ENCODE measurements at places on chromosomes 1 and 21.

DNA sequence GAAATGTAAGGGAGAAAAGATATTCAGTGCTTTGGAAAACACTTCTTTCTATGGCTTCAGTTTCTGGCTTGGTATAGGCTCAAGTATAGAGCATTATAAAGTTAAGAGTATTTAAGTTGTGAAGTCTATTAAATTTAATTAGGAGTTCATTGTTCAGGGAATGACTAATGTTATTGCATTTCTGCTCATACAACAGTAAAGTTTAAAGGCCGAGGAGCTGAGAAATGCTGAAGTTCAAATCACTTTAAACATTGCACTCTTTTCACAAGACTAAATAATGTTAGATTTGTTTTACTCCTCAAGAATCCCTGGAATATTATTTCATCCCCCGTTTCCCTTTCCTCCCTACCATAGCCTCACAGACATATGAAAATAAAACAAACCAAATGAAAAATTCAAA is 30.1 kb downstream of the RGS5 start:
- DNase-seq = no peak

- no peak for DNase-seq
Measured at GRCh38 chr1:189859385-189859977, 618.2 kb downstream of the BRINP3 start.

GRCh38 chr1:212104586-212105325 is 69.2 kb downstream of the DTL start:
- DNase-seq = no peak

- no peak for DNase-seq
Measured at GRCh38 chr1:38173157-38173831, 126.7 kb upstream of the POU3F1 start.

DNA sequence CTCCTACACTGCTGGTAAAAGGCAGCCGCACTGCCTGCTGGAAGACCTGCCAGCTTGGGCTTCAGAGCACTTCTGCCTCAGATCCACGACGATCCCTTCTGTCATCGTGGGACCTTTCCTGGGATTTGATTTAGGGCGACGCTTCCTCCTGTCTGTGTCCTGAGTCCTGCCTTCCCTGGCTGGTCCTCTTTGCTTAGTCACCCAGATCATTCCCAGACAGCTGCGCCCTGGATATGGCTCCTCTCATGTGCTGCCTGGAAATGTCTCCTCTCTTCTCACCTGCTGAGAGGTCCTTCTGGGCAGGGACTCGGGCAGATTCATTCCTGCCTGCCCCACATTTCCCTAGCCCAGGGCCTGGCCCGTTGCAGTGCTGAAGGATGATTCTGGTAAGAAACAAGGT is 72.4 kb upstream of the POU3F1 start:
- DNase-seq = no peak

DNA sequence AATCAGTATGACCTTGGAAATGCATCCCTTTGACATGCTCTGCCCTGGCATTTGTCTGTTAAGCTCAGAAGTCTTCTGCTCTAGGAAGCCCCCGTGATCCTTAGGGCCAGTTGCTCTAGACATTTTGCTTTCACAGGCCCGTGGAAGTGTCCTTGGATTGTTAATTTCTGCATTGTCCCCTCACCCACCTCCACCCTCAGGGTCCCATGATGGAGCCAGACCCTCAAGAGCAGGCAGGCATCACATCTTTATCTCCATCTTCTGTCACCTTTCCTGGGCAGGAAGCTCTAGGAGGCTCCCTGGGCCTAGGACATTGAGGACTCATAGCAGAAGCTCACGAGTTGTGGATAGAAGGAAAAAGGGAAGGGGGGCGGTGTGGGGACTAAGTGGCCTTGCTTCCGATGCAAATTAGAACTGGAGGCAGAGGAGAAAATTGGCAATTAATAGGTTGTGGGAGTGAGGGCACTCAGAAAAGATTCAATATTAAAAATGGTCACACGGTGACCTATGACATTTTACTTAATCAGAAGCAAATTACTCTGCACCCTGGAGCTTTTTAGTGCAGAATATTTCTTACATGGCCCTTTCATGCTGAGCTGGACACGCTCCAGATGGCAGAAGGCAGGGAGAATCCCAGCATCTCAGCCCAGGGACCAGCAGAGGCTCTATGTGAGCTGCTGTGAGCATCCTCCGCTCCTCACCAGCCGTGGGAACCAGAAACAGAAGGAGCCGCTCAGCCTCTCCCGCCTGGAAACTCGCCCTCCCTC is 185.0 kb downstream of the MATN1 start:
- no peak for DNase-seq

DNA sequence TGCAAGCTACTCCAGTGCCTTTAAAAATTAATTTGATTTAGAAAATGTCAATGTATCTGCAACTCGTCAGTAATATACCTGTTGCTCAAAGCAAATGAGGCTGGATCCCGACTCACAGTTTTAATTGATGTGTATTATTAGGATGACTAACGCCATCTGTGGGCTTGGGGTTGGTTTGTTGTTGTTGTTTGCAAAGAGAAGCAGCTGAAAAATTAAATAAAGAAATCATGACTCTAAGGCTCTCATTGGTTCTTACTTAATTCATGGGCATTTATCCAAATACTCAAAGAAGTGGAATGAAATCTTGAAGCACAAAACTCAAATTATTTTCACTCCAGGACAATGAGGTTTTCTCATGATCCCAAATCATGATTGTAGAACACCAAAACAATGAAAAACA is 46.4 kb downstream of the SEC16B start:
- DNase-seq = no peak

- DNase-seq = no peak
Measured at GRCh38 chr1:9500756-9501754, 38.2 kb upstream of the SLC25A33 start.

DNA sequence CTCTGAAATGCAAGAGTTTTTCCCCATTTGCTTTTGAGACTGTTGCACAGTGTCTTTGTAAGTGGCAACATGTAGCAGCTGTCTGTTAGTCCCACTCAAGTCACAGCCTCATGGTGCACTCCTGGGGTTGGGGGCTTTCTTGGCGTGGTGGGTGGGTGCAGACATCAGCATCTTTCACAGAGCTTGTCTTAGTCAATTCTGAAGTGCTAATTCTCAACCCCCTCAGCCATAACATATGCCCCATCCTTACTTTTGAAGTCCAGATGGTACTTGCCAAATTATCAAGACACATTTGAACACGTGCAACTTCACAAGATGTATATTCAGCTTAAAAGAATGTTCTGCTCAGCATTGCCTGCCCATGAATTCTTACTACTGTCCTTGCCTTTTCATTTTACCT is 87.1 kb downstream of the VCAM1 start:
- no peak for DNase-seq

DNA sequence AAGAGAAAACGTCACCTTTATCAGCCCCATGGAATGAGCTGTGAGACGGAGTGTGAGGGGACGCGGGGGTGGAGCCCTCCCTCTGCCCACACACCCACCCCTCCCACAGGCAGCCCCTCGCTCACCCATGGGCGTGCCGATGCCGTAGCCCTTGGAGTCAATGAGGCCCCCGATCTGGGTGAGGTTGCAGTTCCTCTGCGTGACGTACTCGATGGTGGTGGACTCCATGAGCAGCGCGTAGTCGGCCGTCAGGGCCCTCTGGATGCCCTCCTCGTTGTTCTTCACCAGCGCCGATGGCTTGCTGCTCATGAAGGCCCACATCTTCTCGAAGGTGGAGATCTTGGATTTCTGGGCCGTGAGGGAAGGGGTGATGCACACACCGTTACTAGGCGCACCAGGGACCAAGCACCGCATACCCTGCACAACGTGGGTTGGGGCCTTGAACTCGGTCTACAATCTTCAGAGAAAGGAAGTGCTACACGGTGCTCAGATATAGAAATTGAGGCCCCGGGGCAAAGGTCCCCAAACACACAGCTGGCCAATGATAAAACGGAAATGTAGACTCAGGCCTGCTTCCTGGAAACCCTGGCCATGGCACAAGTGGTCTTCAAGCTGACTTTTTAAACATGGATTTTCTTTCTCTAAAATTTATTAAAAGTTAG is 228.2 kb downstream of the GRIK3 start:
- DNase-seq = no peak

- DNase-seq = no peak
Measured at GRCh38 chr1:35500439-35500838, 56.8 kb downstream of the KIAA0319L start.

DNA sequence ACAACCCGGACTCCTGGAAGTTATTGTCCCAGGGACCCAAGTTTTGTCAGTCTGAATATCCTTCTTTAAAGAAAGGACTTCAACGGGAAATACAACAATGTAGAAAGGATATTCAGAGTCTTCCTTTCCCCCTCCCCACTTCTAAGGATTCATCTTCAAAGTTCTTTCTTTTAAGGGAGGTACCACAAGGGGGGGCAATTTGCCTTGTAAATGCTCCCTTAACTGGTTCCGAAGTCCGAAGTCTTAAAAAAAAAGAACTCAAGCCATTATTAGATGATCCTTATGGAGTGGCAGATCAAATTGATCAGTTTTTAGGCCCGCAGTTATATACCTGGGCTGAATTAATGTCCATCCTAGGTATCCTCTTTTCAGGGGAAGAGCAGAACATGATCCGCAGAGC is 47.0 kb downstream of the SERINC2 start:
- no peak for DNase-seq

DNA sequence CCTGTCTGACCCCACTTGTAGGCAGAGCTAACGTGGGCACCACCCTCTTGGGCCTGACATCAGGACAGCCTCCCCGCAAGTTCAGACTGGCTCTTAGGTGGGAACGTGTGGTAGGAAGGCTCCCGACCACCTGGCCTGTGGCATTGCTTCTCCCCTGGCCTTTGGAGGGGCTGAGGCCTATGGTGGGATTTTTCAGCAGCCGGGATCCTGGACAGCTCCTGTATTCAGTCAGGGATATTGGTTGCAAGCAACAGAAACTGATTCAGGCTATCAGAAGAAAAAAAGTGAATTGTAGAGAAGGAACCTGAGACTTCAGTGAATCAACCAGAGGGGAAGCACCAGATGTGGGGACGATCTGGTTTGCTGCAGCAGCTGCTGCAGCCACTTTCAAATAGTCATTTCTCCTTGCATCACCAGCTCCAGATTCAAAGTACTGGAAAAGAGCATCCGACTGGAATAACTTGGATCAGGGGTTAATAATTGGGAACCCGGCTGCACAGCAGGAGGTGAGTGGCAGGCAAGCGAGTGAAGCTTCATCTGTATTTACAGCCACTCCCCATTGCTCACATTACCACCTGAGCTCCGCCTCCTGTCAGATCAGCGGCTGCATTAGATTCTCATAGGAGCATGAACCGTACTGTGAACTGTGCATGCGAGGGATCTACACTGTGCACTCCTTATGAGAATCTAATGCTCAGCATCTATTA is 5.9 kb downstream of the RNF186 start:
- no peak for DNase-seq

GRCh38 chr1:5200006-5200405 is 545.6 kb downstream of the AJAP1 start:
- DNase-seq = no peak

DNA sequence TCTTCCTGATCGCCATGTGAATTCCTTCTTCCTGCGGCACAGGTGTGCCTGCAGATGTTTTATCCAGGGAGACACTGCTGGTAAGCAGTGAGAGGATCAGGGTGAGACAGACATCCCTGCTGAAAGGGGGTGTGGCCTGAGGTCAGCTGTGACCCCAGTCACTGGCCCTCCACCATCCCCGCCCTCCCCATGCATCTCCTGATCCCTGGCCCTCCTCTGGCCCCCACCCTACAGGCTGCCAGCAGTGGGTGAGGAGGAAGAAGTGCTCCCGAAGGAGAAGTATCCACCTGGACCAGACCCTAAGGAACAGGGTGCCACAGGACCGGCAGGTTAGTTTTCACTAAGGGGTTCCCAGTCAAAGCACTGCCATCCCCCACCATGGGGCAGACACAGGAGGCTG is 85.3 kb downstream of the GLIS1 start:
- DNase-seq = no peak

GRCh38 chr1:11998636-11999035 is 18.4 kb downstream of the MFN2 start:
- no peak for DNase-seq

DNA sequence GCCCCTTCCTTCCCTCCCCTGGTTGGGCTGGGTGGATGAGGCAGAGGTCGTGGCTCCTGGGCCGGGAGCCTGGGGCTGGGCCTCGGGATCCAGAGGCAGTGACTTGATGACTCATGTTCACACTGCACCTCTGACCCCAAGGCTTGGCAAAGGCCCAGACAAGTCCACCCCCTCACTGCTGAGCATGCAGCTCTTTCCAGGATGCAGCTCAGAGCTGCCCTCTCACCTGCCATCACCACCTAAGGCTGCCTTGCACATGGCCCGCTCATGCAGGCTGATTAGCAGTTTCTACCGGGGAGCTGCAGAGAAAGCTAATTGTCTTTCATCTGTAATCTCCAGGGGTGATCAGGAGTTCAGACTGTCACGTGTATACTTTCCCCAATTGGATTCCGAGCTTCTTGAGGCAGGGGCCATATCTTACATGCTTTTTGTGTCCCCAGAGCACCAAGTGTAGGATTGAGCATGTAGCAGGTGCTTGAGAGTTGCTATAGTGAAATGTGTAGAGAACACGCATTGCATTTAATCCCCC is 62.1 kb downstream of the LRRN2 start:
- no peak for DNase-seq

Measured in stimulated activated CD8-positive, alpha-beta memory T cell treated with anti-CD3 and anti-CD28 coated beads, Interleukin-7, amount 100 ng/mL, for 24 hours (primary cell).